ENCODE measurements at places on chromosomes 7 and 10.

DNA sequence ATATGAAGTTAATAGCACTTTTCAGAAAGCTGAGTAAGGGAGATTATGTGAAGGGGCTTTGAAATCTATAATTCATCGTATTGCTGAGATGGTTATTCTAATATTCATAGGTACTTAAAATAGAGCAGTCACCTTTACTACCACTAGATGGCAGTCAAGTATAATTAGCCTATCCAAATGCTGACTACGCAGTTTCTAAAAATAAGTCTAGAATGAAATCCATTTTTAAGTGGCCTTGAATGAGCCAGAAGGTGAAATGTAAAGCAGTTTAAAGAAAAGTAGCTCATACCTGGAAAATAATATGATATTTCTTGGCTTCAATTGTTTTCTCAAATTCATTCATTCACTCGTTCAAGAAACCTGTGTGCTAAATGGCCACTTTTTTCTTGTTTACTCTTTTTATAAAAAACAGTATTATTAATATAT lies 1277.1 kb downstream of the GATA3 start:
- peak; percentile 12 for DNase-seq

DNA sequence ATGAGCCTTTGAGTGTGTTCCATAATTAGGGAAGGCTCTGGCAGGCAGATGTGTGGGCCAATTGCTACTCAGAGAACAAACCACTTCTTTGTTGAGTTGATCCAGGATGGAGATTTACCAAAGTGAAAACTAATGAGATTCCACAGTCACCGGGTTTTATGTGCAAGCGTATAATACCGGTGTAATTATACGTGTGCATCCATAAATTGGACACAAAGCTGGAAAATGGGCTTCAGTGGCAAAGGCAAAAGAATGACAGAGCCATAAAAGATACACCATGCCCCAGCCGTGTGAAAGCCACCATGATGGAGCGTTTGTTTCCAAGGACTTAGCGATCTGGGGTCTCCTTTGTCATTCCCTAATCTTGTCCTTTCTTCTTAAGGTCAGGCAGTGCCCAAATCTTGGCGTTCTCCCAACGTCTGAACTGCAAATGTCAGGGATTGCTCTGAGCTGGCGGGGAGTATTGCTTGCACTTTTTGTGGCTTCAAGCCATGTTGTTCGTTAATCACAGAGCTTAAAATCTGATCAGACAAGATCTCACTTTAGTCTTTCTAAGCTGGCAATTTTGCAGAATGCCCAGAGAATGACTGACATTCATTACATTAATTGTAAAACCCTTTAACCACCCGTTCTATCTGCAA lies 70.1 kb downstream of the NPTX2 start:
- peak; percentile 30 for DNase-seq

- DNase-seq = no peak
Observed at GRCh38 chr7:52184006-52184703, 851.3 kb upstream of the POM121L12 start.

- DNase-seq = no peak
Observed at GRCh38 chr10:88999625-89000024, 9.0 kb downstream of the FAS start.

DNA sequence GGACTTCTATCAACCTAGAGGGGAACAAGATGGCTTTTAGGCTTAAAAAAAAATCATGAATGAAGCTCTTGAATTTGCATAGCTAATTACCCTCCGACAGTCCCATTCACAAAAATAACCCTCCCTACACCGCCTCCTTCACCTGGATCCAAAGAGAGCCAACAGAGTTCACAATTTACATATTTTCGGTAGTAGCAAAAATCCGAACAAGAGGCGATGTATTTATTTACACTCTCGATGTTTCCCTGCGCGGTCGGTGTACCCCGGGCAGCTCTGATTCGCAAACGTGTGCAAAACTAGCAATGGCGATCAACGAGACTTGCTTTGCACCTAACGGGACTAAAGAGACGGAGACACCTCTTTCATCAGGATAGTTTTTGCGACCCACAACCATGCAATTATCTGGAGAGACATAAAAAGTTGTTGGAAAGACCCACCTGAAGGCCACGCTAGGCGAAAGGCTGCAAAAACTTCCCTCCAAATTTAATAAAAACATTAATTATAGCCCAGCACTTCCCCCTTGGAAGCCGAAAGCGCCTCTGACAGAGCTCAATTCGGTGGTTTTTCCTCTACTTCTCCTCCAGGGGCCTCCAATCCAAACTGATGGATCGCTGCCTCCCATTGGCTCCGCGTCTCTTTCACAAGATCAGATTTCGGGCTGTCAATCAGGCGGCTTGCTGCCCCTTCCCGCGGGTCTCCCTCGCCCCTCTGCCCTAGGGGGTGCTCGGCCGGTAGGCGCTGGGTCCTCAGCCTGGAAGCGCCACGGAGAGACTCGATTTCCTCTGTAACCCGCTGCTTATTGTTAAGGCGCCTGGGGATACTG lies at the start of gene ETV1:
ETV1 (minus strand) TSS at position 541 of the 823 bp plus-strand sequence. CDS start 614 bp downstream, outside the sequence.
- peak; percentile 30 for DNase-seq

- no peak for DNase-seq
Observed at GRCh38 chr7:12550956-12551355, 19.6 kb upstream of the SCIN start.

GRCh38 chr10:52064084-52064845 lies 249.8 kb upstream of the DKK1 start:
- no peak for DNase-seq

- DNase-seq = no peak
Observed at GRCh38 chr7:127904670-127904985, 126.6 kb downstream of the LRRC4 start.

DNA sequence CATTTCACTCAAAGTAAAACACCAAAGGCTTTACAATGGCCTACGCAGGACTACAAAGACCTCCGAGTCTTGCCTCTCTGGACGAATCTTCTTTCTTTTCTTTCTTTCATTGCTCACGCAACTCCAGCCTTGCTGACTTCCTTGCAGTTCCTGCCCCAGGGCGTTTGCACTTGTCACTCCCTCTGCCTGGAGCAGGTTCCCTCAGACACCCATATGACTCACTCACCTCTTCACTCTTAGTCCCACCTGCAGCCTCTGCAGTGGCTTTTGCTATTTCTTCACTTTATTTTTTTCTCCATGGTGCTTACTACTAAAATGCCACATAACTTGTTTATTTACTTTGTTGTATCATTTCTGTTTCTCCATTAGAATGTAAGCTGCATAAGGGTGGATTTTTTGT lies 33.1 kb downstream of the GHRHR start:
- DNase-seq = no peak

GRCh38 chr7:23346316-23346715 lies 47.2 kb downstream of the MALSU1 start:
- DNase-seq = no peak

DNA sequence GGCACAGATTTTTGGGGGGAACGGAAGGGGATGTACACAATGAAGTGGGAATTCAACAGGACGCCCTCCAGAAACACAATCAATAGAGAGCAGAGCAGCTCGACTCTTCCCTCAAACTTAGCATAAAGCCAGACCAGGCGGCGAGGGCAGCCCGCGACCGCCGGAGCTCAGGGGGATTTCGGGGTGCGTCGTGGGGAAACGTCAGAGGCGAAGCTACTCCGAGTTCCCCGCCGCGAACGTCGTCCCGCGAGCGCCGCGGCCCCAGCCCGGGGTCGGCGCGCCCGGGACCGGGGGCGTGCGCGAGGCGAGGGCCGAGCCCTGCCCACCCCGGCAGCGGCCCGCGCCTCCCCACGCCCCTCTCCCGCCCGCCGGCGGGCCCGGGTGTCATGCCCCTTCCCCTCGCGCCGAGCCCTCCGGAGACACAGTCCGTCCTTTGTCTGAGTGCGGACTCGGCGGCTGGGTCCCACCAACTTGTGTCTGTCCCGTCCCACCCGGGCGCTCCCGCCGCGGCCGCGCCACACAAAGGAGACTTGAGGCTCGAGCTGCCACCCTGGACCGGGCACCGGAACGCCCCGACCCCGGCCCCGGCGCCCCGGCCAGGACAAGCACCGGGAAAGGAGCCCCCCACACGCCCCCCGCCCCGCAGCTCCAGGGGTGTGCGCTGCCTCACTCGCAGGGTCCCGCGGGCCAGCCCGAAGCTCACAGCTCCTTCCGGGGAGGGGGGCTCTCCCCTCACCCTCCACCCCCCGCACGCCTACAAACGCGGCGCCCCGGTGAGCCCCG lies 634 bp downstream of the EZH2 start:
- DNase-seq = peak; percentile 48

- DNase-seq = no peak
Observed at GRCh38 chr7:37385787-37386186, 62.9 kb downstream of the ELMO1 start.

- DNase-seq = no peak
Observed at GRCh38 chr10:24900888-24901685, 51.3 kb downstream of the PRTFDC1 start.

GRCh38 chr7:87059525-87060287 lies at the start of gene ELAPOR2:
Gene ELAPOR2, minus strand, starts transcription at chr7:87059654. Its CDS starts 141 bp downstream, at chr7:87059513.
- DNase-seq = peak; percentile 87

DNA sequence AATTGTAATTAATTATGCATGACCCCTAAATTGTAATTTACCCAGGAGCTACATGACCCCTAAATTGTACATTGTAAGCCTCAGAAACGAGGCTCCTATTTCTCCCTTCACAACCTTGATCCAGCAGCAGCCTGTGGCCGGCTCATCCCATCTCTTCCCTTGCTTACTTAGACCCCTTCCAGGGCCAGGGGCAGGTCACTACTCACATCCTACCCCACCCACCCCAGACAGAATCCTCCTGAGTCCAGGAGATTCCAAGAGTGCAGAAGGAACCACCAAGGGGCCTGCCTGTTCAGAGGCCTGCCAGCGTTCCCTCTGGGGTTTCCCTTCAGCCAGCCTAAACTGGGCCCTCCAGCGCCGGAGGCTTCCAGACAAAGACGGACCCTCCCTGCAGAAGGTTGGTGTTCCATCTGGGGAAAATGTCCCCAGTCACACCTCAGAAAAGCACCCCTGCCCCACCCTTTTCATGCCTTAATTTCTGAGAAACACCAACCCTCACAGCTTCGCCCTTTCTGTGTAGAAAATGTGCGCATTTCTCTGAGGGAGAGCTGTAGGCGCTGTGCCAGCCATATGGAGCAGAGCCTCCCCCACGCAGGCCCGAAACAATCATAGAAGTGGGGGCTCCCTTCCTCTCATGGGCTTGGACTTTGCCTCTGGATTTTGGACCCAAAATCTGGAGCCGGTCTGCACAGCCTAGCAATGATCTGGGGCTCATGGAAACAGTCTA lies 19.2 kb downstream of the LEP start:
- no peak for DNase-seq

DNA sequence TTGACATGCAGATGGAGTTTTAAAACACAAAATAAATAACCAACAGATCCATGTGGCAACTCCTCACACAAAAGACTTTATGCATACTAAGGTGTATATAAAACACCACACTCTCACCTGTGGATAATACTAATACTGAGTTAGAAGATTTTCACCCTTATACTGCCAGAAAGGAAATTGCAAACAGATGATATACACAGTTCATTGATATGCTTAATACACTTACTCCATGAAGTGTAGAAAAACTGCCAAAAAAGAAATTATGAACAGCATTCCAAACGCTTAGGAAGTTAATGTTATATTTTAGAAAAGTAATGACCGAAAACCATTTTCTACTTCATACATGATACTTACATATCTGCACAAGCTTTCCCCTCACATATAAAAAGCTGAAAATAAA lies 17.6 kb upstream of the SNX13 start:
- no peak for DNase-seq

DNA sequence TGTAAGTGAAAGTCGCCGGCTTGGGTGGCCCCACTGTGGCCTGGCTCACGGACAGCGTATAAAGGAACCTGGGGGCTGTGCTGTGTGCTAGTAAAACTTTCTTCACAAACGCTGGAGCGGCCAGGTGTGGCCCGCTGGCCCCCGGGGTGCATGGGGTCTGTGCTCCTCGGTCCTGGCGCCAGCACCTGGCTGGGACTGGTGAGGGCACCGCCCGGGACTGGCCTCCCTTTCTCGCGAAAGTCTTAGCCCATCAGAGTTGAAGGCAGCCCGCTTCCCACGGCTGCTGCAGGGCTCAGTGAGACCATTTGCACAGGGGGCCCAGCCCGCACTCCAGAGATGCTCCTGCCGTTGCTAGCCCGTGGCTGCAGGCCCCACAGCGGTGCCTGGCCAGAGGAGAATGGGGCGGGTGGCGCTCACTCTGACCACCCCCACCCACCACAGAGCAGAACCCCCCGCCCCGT lies 5.8 kb downstream of the PWWP2B start:
- no peak for DNase-seq

GRCh38 chr7:39384386-39384785 lies 181.8 kb upstream of the YAE1 start:
- DNase-seq = no peak

- DNase-seq = no peak
Observed at GRCh38 chr10:11225935-11226334, 208.3 kb downstream of the CELF2 start.

GRCh38 chr10:86178401-86179152 lies 188.0 kb downstream of the GRID1 start:
- no peak for DNase-seq

DNA sequence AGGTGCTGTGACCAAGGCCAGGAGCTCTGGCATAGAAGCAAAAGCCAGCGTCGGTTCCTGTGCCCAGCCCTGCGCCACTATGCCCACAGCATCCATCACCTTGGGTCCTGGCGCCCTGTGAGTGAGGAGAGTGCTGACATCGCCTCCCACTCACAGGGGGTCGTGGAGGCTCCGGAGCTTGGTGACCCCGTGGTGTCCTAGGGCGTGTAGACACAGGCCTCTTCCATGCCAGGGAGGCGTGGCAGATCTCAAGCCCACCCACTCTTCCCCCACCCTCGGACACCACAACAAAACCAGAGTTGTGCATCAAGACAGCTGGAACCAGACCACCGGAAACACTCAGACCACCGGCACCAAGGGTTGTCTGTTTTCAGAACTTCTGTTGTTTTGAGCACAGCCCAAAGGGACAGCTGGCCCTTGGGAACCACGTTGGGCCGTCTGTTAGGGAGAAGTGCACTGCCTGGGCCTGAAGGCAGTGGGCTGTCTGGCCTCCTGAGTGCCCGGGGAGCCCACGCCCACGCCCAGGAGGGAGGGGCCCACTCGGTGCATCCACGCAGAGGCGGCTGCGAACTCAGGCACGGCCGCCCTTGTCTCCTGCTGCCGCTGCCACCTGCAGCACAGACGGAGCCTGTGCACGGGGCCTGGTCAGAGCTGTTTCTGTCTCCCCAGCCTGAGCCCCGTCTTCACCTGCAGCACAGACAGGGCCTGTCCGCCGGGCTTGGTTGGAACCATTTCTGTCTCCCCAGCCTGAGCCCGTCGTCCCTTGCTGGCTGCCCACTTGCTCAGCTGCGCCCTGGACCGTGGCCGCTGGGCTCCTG lies 106.3 kb downstream of the INPP5A start:
- DNase-seq = no peak

- DNase-seq = no peak
Observed at GRCh38 chr10:29715296-29715695, 80.5 kb upstream of the SVIL start.

- no peak for DNase-seq
Observed at GRCh38 chr10:103676058-103676785, 179.2 kb downstream of the SH3PXD2A start.

GRCh38 chr7:746155-747061 lies 19.3 kb upstream of the PRKAR1B start:
- DNase-seq = no peak
